ENCODE measurements at places on chromosomes 7 and 10. TPM values are rescaled to one million over a fixed set of nuclear protein-coding genes. Genes with fewer than 3 reads are reported as not detected.

TMEM176B gene
- 107 TPM for total RNA-seq

OGDHL gene
- total RNA-seq, result not detected

FFAR4 gene
- total RNA-seq, result 0.96 TPM

SPDYE8 gene
- 0.48 TPM for total RNA-seq

OR2A42 gene
- total RNA-seq, result 0.48 TPM

MACROH2A2 gene
- total RNA-seq, result 10.4 TPM

TMEM270 gene
- not detected for total RNA-seq

CLDN3 gene
- 0.72 TPM for total RNA-seq

EGFR gene
- 23.4 TPM for total RNA-seq

CHCHD3 gene
- total RNA-seq, result 42.6 TPM

URGCP gene
- total RNA-seq, result 25.5 TPM
